ENCODE measurements at places on chromosomes 4 and X.

- DNase-seq, result no peak
Measured at GRCh38 chr4:185578284-185578683, 43.0 kb upstream of the PDLIM3 start.

DNA sequence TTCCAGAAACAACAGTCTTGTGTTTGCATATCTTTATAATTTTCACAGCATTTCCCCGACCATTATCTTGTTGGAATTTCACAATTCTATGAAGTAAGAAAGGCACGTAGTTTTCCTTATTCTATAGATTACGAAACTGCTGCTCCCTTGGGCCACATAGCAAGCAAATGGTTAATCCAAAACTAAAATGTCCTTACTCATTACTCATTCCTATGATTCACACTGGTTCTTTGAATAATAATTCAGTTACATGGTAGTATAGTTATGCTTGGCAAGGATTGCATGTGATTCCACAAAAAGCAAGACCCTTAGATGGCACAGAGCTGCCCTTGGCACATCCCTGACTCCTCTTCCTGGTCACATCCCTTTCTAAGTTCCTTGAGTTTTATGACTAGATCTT is 51.2 kb downstream of the OR13H1 start:
- peak; percentile 5 for DNase-seq

GRCh38 chrX:28997706-28998463 is 410.6 kb downstream of the IL1RAPL1 start:
- no peak for DNase-seq

DNA sequence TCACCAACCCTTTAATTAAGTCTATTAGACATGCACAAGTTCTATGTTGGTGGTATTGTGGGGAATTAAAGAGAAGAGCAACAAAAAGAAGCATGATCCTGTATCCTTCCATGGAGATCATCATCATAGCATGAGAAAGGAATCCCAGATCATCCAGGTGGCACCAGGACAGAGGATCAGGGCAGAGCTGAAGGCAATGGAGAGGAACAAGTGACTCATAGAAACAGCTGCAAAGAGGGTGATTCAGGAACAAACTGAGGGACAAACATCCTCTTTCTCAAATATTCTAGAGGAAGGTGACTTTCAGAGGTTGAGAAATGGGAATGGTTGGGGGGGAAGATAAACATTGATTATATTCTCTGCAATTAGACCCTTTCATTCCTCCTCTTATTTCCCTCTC is 105.5 kb upstream of the OTUD4 start:
- DNase-seq, result no peak

- DNase-seq, result no peak
Measured at GRCh38 chrX:24005867-24006266, 21.1 kb downstream of the KLHL15 start.

- DNase-seq, result peak; percentile 41
Measured at GRCh38 chrX:134636851-134637250, 21.4 kb downstream of the PLAC1 start.

GRCh38 chr4:86174506-86174905 is 185.3 kb downstream of the MAPK10 start:
- DNase-seq, result no peak

DNA sequence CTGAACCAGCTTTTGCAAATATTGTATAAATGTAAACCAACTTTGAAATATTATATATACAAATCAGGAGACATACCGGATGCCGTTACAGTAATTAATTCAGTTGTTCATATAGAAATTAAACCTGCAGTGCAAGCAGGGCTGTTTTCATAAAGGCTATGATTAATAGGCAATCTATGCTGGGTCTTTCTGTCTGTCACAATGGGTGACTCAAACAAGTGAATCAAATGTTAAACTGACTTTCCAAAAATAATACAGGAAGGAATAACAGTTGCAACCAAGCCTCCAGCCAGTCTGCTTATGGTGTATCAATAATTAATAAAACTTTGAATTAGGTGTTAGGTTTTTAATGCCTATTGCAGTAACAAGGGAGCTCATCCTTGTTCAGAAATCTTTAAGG is 43.9 kb downstream of the GABRB1 start:
- DNase-seq, result peak; percentile 38
